ENCODE measurements at places on chromosomes 2 and 18.

GRCh38 chr2:165544897-165545296, 75.4 kb downstream of the CSRNP3 start:
- no peak for DNase-seq

DNA sequence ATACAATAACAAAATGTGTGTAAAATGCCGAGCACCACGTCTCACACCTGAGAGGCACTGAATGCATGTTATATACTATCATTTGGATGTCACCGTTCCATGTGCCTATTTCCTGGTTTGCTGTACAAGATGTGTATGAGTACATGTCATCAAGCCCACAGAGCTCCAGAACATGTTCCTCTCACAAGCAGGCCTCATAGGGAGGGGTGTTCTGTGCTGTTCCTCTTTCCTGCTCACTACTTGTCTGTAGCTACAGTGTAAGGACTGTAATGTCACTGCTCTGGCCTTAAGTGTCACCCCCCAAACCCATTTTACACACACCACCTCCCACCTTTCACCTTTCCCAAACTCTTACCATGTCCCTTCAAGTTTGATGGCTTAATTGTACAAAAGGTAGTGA, 1.8 kb downstream of the AFF3 start:
- DNase-seq = no peak

GRCh38 chr2:23993736-23994269, 16.1 kb upstream of the MFSD2B start:
- no peak for DNase-seq

GRCh38 chr2:186308347-186308746, 177.7 kb upstream of the ZC3H15 start:
- no peak for DNase-seq

GRCh38 chr18:75173125-75173432, 35.9 kb downstream of the PTGR3 start:
- no peak for DNase-seq

GRCh38 chr2:120293096-120294007, 40.7 kb downstream of the RALB start:
- DNase-seq = no peak

- DNase-seq = no peak
Measured at GRCh38 chr2:172323861-172324597, 103.4 kb upstream of the ITGA6 start.

DNA sequence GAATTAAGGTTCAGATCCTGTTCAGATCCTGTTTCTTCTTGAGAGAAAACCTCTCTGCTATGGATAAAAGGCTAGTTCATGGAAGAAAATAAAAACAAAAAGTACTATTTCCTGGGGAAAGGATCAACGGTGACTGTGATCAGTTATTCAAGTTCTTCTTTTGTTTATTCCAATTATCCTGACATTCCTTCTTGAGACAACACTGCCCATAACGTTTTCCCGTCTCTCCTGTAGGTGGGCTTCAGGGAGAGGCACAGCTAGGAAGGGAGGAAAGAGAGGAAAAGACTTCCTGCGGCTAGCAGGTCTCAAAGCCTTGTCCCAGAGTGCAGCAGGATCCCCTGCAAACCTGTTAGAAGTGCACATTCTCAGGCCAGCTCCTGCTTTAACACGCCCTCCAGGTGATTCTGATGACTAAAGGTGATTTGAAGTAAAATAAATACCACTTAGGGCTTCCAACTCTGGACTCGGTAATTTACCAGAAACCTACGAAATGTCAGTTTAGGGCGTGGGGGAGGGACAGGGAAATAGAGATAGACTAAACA, 4.5 kb upstream of the FHL2 start:
- no peak for DNase-seq

- DNase-seq = no peak
Measured at GRCh38 chr2:80971-81736, 34.8 kb upstream of the FAM110C start.

DNA sequence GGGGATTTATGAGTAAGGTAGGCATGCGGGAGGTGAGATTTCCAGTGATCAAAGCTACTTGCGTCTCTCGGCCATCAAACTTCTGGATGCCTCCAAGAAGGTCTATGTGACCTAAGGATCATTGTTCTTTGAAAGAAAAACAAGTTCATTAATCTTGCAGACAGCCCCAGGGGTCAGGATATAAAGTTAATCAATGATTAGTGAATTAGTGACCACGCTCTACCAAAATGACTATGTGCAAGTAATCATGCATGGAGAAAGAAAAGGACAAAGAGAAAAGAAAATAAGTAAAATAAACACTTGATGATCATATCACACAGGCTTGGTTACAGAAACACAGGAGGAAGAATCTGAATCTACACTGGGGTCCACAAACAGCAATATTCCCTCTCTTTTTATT, 42.5 kb upstream of the BCL11A start:
- DNase-seq = no peak

DNA sequence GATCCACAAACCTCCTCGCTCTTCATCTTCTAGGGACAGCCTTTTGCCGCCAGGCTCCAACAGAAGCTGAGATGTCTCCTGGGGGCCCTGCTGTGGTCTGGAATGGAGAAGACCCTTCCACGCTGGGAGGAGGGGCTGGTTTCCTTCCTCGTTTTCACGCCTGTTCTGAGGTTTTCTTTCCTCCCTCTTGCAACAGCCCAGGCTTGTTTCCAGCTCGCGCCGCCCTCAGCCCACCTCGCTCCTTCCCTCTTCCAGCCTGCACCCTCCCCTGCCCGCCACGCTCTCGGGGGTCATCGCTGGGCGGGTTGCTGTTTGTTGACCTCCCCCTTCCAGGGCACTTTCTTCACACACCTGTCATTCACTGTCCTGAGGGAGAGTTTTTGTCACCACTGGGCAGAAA, 55.4 kb downstream of the VAPA start:
- DNase-seq = no peak

DNA sequence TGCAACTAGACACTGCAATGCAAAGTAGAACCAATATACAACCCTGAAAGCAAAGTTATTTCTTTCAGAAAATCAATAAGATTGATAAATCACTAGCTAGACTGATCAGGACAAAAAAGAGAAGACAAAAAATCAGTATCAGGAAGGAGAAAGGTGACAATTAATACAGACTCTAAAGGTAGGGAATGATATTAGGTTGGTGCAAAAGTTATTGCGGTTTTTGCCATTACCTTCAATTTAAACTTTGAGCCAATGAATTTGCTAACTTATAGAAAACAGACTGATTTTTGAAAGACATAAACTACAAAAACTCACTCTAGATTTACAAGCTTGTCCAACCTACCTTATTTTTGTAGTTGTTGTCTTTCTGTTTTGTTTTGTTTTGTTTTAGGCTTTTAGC, 30.5 kb upstream of the MRPS9 start:
- no peak for DNase-seq

GRCh38 chr18:48919547-48919946, 31.2 kb downstream of the SMAD7 start:
- no peak for DNase-seq

- peak; percentile 26 for DNase-seq
Measured at GRCh38 chr2:110874453-110875383, 142.3 kb downstream of the ACOXL start.

GRCh38 chr2:101942851-101943250, 48.9 kb upstream of the IL1R2 start:
- DNase-seq = no peak

DNA sequence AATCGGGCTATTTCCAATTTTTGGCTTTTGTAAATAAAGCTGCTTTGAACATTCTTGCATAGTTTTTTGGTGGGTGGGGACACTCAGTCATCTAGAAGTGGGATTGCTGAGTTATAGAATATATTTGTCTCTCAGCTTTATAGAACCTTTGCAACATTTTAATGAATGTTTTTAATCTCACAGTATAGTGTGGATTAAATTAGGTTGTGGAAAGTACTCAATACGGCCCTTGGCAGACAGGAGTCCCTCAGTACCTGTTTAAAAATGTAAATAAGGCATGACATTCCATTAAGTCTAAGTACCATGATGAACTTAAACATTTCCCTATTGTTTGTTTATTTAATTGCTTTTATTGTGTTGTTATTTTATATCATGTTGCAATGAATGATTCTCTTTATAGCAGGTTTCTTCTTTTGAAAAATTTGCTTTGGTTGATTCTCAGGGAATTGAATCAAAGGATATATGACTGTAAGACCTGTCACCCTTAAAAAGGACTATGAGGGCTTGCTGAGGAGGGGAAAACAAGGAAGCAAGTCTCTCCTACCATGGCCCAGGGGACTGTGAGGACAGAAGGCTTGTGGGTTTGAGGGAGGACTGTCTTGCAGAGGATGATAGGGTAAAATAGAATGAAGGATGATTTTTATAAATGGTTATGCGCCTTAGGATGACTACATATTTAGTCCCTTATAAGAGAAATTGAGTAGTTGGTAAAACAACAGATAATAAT, 165.1 kb downstream of the RPIA start:
- DNase-seq = no peak

GRCh38 chr2:25294573-25295462, 46.9 kb downstream of the DNMT3A start:
- peak; percentile 73 for DNase-seq

DNA sequence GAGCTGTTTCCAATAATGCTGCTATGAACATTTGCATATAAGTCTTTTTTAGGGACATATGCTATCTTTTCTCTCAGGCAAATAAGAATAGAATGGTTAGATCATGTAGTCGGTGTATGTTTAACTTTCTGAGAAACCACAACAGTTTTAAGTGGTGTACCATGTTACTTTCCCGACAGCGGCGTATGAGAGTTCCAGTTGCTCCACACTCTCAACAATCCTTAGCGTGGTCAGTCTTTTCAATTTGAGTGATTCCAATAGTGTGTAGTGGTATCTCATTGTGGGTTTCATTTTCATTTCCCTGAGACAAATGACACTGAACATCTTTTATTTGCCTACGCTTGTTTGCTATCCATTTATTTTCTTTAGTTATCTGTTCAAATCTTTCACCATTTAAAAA, 149.5 kb downstream of the ACOXL start:
- DNase-seq = no peak

DNA sequence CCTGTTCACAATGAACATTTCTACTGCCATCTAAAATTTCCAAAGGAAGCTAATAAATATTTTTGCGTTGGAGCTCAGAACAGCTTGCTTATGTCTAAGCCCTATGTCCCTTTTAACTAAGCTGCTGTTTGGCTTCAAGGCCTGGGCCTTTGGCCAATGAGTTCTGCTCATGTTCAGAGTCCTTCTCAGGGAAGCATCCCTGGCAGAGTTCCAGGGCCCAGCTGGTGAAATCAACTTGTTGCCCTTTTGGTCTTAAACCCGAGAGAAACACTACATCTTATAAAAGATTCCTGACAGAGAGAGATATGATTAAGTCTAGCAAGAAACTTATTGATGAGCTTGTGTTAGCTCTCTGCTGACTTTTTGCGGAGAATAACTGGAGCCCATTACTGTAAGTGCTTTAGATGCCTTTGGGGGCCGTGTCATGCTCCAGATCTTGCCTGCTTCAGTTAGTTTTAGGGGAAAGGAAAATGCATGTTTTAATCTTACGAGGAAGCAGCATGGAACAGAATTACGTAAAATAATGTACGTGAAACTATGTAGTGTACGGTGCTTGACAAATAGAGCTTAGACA, 102.5 kb upstream of the NOSTRIN start:
- no peak for DNase-seq

DNA sequence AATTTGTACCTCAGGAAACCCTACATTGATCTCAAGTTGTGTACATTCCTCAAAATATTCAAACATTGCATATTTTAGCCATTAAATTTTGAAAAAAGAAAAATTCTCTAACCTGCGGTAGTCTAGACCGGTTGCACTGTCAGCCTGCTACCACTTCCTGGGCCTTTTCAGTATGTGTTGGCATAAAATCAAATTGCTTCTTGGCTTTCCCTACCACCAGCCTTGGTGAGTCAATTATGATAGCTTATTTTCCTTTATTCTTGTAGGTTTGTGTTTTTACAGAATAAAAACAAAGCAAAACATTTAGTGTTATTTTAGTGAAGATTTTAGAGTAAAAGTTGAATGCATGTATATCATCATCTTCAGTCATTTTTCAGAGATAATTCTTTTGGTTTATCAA, 61.2 kb downstream of the FAM171B start:
- no peak for DNase-seq

DNA sequence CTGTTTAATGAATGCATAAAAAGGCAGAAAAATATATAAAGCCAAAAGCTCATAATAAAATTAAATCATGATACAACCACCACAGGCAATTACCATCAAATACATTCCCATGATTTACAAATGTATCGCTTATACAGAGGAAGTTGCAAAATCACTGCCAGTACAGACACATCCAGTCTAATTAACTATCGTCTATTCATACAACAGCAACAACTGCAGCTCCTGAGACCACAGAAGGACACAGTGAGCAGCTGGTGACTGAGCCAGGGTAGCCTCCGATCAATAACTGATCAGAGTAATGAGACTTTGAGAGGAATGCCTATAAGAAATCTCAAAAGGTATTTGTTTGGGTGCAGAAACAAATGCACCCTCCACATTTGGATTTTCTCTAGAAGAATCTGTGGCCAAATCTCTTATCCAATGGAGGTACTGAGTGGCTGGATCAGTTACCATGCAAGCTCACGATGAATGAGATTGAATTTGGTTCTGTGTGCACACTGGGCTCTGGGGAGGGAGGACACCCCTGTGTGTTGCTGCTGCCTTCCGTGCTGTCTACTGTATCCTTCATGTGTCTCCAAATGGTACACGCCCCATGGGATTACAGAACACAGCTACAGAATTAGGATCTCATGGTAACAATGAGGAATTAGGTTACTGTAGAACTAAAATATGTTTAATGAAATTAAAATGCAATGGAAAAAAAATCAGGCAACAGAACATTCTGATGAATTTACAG, 119.6 kb downstream of the MBP start:
- DNase-seq = no peak

DNA sequence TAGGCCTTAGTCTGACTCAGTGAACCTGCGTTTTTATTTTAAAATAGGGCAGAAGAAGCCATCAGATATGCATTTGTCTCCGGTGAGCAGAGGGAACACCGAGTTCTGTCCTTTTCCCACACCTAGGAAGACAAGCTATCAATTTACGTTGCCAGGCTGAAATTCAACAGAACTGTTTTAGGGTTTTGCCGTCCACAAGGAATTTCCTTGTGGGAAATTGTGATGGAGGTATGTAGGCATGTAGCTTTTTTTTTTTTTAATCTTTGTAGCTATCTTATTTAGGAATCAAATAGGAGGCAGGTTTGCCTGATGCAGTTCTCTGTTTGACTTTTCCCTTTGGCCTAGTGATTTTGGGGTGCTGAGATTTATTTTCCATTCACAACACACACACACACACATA, 62.0 kb upstream of the ASAP2 start:
- no peak for DNase-seq
